ENCODE measurements at places on chromosomes 12 and 14.
A peak's percentile ranks its signal among the peaks of the same experiment; 100 is the strongest.

DNA sequence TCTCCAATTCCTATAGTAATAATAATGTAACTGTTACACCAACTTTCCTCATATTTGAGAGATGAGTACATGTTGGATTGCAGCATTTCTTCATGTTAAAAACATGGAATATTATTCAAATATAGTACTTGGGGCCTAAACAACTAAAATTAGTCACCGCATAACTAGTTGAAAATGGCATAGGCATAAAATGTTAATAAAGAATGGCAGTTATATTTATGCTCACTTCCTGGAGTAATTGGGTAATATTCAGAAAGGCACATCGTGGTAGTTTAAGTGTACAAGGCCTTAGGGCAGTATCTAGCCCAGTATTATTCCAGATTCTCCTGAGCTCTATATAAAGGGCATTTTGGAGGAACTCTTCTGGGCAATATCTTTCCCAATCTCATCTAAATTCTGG lies 46.0 kb downstream of the ERGIC2 start:
- no peak overlapping the region for H3K4me3 ChIP-seq
- no peaks in the 10 kb centered on the region for H3K27me3 ChIP-seq
- H3K36me3 ChIP-seq: no peaks in the 10 kb centered on the region
- no peak for DNase-seq

GRCh38 chr14:86574778-86575129 lies 1044.8 kb downstream of the FLRT2 start:
- H3K4me3 ChIP-seq: no peak overlapping the region
- H3K27ac ChIP-seq: no peak overlapping the region
- DNase-seq: no peak

DNA sequence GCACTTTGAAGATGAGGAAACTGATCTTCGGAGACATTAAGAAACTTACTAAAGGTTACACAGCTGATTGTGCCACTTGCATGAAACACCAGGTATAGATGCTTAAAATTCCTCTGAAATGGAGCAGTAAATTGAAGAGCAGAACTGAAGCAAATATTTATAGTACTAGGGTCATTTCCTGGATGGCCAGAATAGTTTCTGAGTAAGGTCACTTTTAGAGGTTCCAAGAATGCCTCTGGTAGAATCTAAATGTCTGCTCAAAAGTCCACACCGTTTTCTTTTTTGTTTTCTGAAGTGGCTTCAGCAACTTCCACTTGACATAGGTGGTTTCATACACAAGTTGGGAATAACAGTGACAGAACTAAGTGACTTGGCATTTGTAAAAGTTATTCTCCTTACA lies 19.4 kb downstream of the TPH2 start:
- H3K27me3 ChIP-seq: no peaks in the 10 kb centered on the region
- no peak overlapping the region for H3K4me3 ChIP-seq
- H3K27ac ChIP-seq: peak overlapping the region; percentile 66
- peaks cover 9% of the 10 kb centered on the region for H3K4me1 ChIP-seq
- no peak for DNase-seq

DNA sequence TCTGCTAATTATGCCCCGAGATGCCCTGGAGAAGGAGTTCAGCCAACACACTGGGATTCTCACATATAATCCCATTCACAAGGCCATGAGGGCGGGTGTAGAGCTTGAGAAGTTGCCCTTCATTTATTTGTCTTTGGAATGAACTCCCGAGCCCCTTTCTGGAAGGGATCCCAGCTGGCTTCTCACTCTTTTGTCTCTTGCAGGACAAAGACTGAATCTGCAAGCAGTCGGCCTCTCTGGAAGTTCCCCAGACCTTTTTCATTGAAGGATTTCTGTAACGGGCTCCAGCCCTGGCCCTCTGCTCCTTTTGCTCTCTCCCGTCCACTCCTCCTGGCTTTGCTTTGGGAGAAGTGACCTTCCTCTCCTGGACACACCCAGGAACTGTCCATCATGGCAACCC lies 163.3 kb upstream of the SFSWAP start:
- no peak overlapping the region for H3K4me3 ChIP-seq
- no peaks in the 10 kb centered on the region for H3K4me1 ChIP-seq
- no peak for DNase-seq
- H3K36me3 ChIP-seq: no peaks in the 10 kb centered on the region
- no peak overlapping the region for H3K27ac ChIP-seq

DNA sequence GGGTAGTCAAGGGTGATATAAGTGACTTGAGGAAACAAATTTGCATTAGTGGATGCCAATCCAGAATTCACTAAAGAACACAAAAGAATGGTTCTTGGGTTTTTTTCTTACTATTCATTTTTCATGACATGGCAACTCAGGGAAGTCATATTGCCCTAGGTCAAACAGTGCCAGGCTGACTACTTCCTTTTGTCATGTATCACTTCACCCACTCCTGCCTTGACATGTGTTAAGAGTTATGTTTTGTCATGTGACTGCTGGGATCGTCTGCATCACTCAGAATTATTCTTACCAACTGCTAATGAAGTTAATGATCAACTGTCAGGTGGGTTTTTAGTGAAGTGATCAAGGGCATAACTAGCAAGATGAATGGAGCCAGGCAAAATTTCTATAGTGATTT lies 74.2 kb downstream of the PRORP start:
- H3K27ac ChIP-seq: peak overlapping the region; percentile 90
- peaks cover 6% of the 10 kb centered on the region for H3K4me1 ChIP-seq
- DNase-seq: no peak
- H3K36me3 ChIP-seq: no peaks in the 10 kb centered on the region
- no peaks in the 10 kb centered on the region for H3K27me3 ChIP-seq

DNA sequence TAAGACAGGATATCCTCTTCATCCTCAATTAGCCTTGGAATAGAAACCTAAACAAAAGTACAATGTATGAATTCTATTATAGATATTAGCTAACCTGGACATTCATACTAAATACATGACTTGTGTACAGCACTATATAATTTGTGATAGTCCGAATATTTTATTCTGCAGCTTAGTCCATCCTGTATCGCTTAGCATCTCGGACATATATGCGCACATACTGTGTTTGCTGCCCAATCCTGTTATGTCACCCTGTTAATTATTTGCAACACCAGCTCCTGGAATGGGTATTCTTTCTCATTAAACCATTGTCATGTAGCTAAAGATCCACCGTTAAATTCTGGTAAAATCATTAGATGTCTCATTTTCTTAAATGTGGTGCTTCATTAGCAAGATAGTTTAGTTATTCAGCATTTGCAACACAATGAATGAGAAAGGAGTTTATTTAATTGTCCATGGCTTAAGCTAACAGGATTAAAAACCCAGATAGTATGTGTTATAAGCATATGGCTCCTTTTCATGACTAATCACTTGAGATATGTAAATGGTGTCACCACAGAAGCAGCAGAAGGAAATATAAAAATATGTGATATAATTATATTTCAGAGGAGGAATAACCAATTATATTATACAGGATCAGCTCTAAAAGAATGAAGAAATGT lies 156.0 kb upstream of the ARHGAP5 start:
- no peak overlapping the region for H3K4me3 ChIP-seq
- H3K27me3 ChIP-seq: no peaks in the 10 kb centered on the region
- no peaks in the 10 kb centered on the region for H3K36me3 ChIP-seq

- H3K27me3 ChIP-seq: no peaks in the 10 kb centered on the region
- no peaks in the 10 kb centered on the region for H3K36me3 ChIP-seq
- H3K4me1 ChIP-seq: no peaks in the 10 kb centered on the region
Observed at GRCh38 chr12:18057051-18057450, 32.9 kb downstream of the RERGL start.

- no peak overlapping the region for H3K4me3 ChIP-seq
- H3K36me3 ChIP-seq: no peaks in the 10 kb centered on the region
- H3K27me3 ChIP-seq: no peaks in the 10 kb centered on the region
- no peak for DNase-seq
- no peaks in the 10 kb centered on the region for H3K4me1 ChIP-seq
Observed at GRCh38 chr12:109266106-109266879, 42.8 kb downstream of the FOXN4 start.

GRCh38 chr14:104697892-104698583 lies 8.6 kb downstream of the INF2 start:
- H3K36me3 ChIP-seq: peaks cover 34% of the 10 kb centered on the region
- no peak for DNase-seq
- no peaks in the 10 kb centered on the region for H3K27me3 ChIP-seq
- H3K4me3 ChIP-seq: no peak overlapping the region

- H3K27me3 ChIP-seq: no peaks in the 10 kb centered on the region
- H3K27ac ChIP-seq: no peak overlapping the region
- no peak overlapping the region for H3K4me3 ChIP-seq
- no peaks in the 10 kb centered on the region for H3K4me1 ChIP-seq
Observed at GRCh38 chr12:83470749-83471148, 784.0 kb downstream of the TMTC2 start.

GRCh38 chr14:59328454-59328853 lies 136.7 kb downstream of the GPR135 start:
- no peak overlapping the region for H3K4me3 ChIP-seq
- no peaks in the 10 kb centered on the region for H3K27me3 ChIP-seq
- no peak overlapping the region for H3K27ac ChIP-seq
- peaks cover 9% of the 10 kb centered on the region for H3K4me1 ChIP-seq

GRCh38 chr12:22672951-22673350 lies 48.0 kb downstream of the ETNK1 start:
- H3K36me3 ChIP-seq: no peaks in the 10 kb centered on the region
- peaks cover 5% of the 10 kb centered on the region for H3K4me1 ChIP-seq
- DNase-seq: peak; percentile 87
- no peak overlapping the region for H3K27ac ChIP-seq

GRCh38 chr12:3827301-3828000 lies 45.7 kb downstream of the PARP11 start:
- H3K36me3 ChIP-seq: no peaks in the 10 kb centered on the region
- no peaks in the 10 kb centered on the region for H3K4me1 ChIP-seq
- H3K4me3 ChIP-seq: no peak overlapping the region
- no peak overlapping the region for H3K27ac ChIP-seq
- no peak for DNase-seq

GRCh38 chr12:76318773-76319594 lies 29.2 kb downstream of the BBS10 start:
- no peak overlapping the region for H3K27ac ChIP-seq
- DNase-seq: no peak
- no peaks in the 10 kb centered on the region for H3K36me3 ChIP-seq
- H3K27me3 ChIP-seq: no peaks in the 10 kb centered on the region

- peak overlapping the region; percentile 80 for H3K4me3 ChIP-seq
- no peaks in the 10 kb centered on the region for H3K36me3 ChIP-seq
- H3K27me3 ChIP-seq: no peaks in the 10 kb centered on the region
- no peak for DNase-seq
Observed at GRCh38 chr14:26598672-26599131, 869 bp upstream of the NOVA1 start.

DNA sequence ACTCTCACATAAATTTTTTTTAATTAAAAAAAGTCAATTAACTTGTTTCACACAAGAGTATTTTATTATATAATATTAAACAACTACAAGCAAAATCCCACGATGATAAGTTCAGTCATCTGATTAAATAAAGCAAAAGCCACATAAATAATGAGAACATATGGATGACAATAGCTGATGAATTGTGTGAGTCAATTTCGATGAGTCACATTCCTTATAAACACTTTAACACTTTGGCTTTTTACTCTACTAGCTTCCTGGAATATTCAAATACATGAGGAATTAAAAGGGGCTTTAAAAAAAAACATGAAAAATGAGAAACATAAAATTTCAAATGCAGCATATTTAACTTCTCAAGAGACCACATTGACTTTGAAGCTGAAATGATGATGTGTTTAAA lies 95.3 kb downstream of the BCAT1 start:
- H3K36me3 ChIP-seq: no peaks in the 10 kb centered on the region
- no peak overlapping the region for H3K4me3 ChIP-seq
- peak; percentile 86 for DNase-seq
- no peaks in the 10 kb centered on the region for H3K27me3 ChIP-seq
- H3K4me1 ChIP-seq: no peaks in the 10 kb centered on the region
- no peak overlapping the region for H3K27ac ChIP-seq

- peak; percentile 49 for DNase-seq
- no peaks in the 10 kb centered on the region for H3K36me3 ChIP-seq
- peaks cover 21% of the 10 kb centered on the region for H3K4me1 ChIP-seq
- no peak overlapping the region for H3K27ac ChIP-seq
- H3K27me3 ChIP-seq: no peaks in the 10 kb centered on the region
- no peak overlapping the region for H3K4me3 ChIP-seq
Observed at GRCh38 chr12:180445-180844, 33.5 kb downstream of the SLC6A12 start.

DNA sequence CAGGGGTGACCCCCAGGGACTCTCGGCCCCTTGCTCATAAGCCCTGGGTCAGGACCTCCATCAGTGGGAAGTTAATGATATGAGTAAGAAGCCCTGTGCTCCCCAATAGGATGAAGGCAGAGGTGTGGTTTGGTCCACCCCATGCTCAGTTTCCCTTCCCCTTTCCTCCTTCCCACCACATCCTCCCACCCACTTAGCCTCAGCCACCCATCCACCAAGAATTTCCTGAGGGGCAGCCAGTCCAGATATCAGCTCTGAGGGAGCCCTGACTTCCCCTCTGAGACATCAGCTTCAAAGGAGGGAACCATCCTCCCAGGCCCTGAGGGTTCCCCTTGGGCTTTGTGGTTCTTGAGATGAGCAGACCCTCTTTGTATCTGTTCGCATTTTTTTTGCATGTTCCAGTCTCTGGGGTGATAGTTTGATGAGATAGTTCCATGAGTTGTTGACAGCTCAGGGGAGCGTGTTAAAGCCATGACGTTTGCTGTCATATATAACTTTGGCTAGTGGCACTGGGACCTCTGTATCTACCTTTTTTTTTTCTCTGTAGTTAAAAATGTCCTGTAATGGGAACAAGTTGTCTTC lies 71.2 kb downstream of the LGMN start:
- H3K36me3 ChIP-seq: peaks cover 12% of the 10 kb centered on the region
- no peak overlapping the region for H3K4me3 ChIP-seq
- no peaks in the 10 kb centered on the region for H3K27me3 ChIP-seq
- H3K27ac ChIP-seq: no peak overlapping the region

All from fibroblast of lung (primary cell).